ENCODE measurements at places on chromosomes 6 and 20.

DNA sequence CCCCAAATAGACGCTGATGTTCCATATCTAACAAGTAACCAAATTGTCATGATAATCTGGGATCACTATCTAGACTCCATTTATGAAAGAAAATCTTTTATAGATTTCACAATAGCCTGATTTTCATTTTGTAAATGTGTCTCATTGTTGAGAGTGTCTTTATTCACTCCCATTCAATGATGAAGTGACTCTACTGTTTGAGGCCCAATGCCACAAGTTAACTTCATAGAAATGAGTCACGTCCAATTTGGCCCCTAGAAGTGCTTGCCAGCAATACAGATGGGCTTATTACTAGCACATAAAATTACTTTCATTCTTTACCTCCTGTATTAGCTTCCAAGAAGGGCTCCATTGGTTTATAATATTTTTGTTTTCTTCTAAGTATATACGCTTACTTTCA is 6.3 kb downstream of the IPCEF1 start:
- DNase-seq = no peak

GRCh38 chr6:166253281-166253681 is 54.9 kb downstream of the PRR18 start:
- DNase-seq = no peak

DNA sequence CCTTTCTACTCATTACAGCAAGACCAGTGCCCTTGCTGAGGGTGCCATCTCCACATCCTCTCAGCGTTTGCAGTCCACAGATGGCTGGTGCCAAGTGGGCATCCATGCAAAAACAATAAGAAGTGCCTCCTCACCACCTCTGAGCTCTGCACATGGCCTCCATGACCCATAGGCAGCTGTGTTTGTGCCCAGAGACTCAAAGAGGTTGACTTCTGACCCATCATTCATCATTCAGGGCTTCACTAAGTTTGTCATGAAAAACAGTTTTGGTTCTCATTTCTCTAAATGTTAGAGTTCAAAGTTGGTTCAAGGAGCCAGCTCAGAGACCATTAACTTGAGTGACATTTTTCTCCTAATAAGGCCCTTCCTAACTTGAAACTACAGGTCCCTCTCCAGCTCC is 512.6 kb upstream of the MAP3K7 start:
- DNase-seq = no peak

DNA sequence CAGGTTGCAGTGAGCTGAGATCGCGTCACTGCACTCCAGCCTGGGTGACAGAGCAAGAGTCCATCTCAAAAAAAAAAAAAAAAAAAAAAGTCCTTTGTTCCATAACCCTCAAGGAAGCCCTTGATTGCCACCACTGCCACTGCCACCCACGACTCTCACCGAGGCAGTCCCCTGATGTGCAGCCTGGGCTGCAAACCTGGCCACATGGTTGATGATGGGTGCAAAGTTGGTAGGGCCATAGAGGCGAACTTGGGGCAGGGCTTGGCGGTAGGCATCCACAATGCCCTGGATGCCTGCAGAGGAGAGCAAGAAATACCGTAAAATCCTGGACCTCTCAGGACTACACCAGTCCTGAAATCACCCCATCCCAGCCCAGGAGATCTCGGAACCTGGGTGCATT is 11.5 kb downstream of the SPAG4 start:
- no peak for DNase-seq

DNA sequence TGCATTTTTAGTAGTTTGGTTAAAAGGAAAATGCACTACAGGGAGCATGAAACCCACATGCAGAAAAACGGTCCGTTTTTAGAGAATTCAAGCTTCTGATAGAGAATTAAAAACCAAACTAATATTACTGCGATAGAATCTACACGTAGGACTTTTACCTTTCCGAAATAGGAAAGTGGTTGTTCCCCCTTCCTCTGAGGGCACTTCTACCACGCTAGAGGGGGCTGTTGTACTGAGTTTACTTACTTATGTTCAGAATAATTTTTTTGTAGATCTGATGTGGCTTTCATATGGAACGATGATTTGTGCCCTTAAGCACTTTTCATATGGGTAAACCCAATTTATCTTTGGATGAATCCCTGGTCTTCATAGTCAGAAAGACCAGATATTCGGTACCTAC is 264.3 kb upstream of the PLN start:
- DNase-seq = peak; percentile 19

DNA sequence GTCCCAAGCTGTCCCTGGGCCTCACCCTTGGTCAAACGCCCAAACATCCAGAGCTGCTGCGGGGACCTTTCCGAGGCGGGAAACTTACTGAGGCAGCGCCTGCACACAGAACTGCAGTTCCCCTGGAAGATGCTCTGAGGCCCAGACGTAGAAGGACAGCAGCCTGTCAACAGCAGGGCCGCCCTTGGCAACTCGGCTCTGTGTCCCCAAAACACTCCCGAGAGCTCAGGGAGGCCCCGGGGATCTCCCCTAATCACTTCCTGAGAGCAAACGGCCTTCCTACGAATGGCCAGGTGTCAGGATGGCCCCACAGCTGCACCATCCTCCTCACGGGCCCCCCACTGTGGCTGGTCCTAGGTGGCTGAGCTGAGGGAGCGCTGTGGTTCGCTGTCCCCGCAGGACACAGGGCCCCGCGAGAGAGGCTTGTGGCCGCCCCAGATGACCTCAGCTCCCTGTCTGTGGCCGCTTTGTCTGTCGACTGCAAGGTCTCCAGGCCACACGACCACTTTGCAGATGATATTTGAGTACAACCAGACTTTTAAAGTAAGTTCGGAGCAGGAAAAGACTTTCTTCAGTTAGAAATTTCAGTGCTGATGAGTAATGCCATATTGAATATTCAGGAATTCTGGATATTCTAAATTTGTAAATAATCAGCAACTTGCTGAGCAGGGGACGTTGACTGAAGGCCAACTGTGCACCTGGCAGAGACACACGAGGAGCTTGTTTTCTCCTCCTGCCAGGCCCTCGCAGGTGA is 46.0 kb downstream of the DLL1 start:
- no peak for DNase-seq

- DNase-seq = no peak
These were observed 84.5 kb downstream of the PSMG4 start for GRCh38 chr6:3343089-3343883.

GRCh38 chr6:167532410-167533288 is 207.8 kb downstream of the TTLL2 start:
- no peak for DNase-seq

DNA sequence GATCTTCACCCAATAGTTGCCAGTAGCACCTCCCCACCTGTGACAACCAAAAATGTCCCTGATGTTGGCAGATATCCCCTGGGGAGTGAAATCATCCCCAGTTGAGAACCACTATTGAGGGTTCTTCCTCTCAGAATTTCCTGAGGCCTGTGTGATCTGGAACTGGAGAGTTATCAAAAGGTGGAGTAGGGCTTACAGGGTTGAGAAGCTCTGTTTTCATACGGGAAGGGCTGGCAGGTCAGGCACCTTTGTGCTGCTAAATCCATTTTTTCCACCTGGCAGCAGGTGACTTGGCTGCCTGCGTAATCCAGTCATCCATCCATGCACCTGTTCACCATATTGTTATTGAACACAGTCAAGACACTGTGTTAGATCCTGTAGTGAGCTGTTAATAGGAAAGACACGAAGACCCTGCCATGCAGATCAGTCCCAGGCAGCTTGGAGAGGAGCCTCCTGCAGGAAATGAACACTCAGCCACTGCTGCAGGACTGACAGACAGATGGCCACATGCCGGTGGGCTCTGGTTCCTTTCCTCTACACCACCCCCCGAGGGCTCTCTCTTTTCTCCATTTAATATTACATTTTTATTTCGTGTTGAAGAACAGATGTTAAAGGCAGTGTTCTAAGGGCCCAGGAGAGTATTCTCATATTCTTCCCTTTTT is 5.4 kb downstream of the DUSP22 start:
- no peak for DNase-seq

DNA sequence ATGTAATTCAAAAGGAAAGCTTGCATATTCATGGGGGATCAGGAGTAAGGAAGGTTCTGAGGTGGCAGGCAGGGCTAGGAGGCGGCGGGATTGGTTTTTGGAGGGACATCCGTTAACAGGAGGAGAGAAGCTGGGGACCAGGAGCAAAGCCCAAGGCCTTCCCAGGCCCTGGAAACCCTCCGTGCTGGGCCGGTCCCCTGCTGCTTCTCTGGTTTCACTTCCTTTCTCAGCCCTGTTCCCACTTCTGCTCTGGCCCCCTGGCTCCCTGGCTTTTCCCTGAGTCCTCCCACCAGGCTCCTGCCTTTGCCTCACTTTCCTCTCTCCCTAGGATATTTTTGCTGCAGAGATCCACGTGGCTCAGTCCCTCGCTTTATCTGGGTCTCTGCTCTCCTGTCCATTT is 26.4 kb upstream of the SALL4 start:
- no peak for DNase-seq

DNA sequence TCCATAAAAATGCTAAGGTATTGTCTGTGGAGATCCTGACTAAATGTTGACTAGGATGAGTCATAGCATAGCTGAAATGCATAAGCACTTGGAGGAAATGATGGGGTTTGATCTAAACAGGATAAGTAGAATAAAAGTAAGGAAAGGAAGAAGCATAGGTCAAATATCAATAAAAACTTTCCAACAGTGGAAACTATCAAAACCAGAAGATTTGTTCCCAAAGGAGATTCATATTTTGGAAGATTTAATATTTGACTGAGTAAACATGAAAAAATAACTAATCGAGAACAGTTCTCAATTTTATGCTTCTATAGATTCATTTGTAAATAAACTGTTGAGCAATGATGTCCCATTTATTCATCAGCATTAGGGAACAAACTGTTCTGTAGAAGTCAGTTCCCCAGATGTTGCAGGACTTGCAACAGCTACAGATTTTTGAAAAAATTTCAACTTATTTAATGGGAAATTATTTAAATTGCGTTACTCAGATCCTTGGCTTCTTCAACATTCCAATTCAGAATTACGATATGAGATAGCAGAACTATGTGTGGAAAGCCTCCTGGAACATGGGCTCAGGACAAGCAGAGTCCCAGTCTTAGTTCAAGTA is 133.7 kb upstream of the TBX18 start:
- DNase-seq = no peak

GRCh38 chr20:2991532-2991931 is 51.9 kb upstream of the GNRH2 start:
- DNase-seq = no peak

- no peak for DNase-seq
These were observed 301.6 kb downstream of the LRFN2 start for GRCh38 chr6:40285535-40285934.

GRCh38 chr20:60540591-60540990 is 582.4 kb downstream of the CDH26 start:
- DNase-seq = no peak

DNA sequence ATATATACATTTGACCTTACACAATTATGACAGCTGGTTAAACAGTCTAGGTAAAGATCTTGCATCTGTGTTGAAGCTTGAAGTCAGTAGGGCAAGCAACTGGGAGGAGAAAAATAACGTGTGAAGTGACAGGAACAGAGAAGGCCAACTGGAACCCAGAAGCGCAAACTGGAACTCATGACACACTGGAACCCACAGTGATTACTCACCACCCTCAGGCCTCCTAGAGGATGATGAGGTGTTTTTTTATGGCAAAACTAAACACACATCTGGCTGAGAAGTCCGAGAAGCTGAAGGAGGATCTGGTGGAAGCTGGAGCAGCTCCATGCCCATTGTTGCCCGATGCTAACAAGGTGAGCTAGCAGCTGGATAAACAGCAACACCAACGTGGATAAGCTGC is 108.1 kb downstream of the TMEM200A start:
- DNase-seq = peak; percentile 68

- DNase-seq = peak; percentile 38
These were observed 115.1 kb downstream of the ZMYND8 start for GRCh38 chr20:47241345-47241781.

DNA sequence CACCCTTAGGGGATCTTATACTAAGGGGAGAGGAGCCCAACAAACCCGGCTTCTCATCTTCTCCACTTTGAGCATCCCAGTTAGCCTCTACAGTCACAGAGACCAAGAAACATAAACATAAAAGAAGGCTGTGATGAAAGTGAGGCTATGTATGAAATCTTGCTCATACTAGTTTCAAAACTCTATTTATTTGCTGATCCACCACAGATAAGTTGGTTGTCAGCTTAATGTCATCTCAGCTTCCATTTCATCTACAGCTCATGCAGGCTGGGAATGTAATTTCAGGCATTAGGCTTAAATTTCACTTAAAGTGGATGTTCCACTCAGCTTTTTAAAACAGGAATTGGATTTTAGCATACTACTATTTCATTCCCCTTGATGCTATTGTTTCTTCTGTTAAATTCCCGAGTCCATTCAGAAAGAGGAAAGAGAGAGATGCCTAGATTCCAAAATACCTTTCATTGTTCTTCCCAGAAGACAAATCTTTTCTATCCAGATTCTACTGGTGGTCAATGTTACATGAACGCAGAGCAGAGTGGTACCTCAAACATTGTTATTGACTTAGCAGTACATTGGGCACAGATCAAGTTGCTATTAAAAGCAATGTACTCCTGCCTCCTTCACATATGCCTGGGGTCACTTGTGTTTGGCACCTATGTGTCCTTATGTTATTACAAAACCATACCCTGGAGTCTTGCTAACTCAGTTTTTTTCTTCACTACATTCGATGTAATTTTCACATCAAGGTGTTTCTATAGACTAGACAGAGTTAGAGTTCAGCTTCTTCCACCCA is 149.0 kb downstream of the HACE1 start:
- no peak for DNase-seq

DNA sequence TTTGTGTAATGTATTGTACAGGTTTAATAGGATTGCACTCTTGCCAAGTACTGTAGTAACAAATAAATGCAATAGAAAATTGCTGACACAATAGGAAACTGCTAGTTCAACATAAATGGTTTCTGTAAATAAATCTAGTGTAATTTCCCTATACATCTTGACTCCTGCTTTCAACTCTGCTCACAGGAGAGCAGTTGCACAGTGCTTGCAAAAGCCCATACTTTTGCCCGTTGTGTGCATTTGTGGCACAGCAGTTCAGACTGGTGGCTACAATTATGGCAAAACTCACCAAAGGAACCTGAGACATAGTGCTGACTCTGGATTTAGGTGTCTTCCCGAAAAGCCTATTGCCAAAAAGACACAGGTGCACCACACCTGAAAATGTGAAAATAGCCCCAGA is 953.3 kb upstream of the SLC35B3 start:
- DNase-seq = no peak

DNA sequence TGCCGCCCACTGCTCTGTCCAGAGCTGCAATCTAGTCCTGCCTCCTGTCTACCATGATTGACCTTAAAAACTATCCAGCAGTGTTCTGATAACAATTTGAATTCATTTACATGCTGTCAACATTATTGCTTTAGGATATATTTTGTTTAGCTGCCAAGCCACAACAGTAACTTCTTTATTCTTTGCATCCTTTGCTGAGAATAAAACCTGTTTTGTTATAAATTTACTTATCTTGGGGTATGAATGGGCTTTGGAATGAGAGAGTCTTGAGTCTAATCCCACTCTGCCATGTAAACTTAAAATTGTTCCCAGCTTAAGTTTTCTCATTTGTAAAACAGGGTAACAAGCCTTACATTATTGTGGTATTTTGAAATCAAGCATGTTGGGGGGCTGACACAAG is 116.4 kb downstream of the FLRT3 start:
- DNase-seq = no peak
